ENCODE measurements at places on chromosomes 16 and 17.

GRCh38 chr17:57902117-57902799 is 52.4 kb upstream of the MRPS23 start:
- DNase-seq, result peak; percentile 33

- DNase-seq, result peak; percentile 50
Observed at GRCh38 chr16:56915336-56916119, 16.4 kb upstream of the HERPUD1 start.

DNA sequence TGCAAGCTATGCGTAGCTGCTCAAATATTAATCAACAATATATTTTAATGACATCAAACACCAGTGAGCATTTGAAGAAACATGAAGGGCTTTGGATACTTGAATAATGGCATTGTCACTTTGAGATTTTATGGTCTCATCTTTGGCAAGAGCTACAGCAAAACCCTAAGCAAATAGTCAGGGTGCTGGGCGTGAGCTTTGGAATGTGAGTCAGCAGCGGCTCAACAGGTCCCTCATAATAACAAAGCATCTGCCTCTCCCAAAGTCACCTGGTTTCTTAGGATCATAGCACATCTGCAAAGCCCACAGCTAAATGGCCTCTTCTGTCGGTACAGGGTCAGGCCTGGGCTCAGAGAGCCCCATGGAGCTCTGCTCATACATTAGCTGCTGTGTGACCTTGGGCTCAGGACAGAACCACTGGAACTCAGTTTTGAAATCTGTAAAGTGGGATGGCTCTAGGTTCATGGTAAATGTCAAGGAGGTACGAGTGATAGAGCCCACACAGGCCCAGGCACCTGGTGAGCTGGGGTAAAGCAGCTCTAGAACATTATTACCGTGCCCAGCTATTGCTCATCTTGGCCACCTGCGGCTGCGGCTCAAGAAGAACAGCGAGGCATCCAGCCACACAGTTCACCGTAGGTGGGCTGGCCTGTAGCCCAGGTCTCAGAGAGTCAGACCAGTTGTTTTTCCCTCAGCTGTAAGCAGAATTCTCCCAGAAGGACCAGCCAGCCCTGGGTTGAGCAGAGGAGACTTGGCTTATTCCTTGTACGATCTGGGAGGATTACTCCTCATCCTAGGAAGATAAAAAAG is 544.5 kb upstream of the CDH11 start:
- DNase-seq, result no peak

GRCh38 chr16:4260360-4260759 is 12.5 kb downstream of the TFAP4 start:
- DNase-seq, result no peak

- no peak for DNase-seq
Observed at GRCh38 chr16:20045886-20046285, 27.8 kb downstream of the GPR139 start.

- no peak for DNase-seq
Observed at GRCh38 chr17:82938486-82938872, 98.7 kb upstream of the ZNF750 start.

DNA sequence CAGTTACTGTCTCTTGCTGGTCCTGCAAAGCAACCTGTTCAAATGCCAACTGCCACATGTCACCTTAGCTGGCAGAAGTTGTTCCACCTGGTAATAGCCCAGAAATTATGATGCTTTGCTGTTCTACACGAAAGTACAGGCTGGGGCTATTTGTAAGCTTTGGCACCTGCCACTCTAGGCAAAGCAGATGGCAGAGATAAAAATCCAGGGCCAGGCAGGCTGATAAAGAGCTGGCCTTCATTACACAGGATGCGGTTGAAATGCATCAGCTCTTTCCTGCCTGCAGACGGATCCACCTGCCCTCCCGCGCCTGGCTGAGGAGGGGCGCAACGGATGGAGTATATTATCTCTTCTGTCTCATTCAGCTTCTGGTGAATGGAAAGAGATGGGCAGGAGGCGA is 29.3 kb upstream of the KDM8 start:
- no peak for DNase-seq

GRCh38 chr16:69669577-69669976 is 56.8 kb downstream of the NQO1 start:
- DNase-seq, result no peak

DNA sequence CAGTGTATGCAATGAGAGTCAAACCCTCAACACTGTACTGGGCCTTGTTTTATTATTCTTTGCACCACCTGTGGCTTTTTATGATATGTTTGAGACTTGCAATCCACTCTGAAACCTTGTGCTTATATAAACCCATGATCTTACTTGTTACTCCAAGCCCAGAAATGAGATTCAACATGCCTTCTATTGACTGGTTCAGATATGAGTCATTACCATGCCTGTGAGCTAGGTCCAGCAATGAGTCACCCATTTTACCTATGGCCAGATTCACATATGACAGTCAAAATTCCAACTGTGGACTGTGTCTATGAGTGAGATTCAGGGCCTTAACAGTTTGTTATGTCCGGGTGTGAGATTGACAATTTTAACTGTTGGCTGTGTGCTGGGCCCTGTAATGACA is 1846.1 kb downstream of the TP53TG3F start:
- no peak for DNase-seq

DNA sequence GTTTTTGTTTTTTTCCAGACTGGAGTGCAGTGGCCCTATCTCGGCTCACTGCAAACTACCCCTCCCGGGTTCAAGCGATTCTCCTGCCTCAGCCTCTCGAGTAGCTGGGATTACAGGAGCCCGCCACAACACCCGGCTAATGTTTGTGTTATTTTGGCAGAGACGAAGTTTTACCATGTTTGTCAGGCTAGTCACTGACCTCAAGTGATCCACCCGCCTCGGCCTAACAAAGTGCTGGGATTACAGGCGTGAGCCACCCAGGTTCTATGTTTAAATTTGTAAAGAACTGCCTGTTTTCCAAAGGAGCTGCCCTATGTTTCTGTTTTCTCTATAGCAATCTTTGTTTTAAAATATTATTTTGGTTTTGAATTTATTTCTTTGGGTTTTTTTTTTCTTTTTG is 13.8 kb upstream of the C16orf87 start:
- no peak for DNase-seq

- DNase-seq, result no peak
Observed at GRCh38 chr17:47698749-47699535, 5.0 kb downstream of the TBKBP1 start.

DNA sequence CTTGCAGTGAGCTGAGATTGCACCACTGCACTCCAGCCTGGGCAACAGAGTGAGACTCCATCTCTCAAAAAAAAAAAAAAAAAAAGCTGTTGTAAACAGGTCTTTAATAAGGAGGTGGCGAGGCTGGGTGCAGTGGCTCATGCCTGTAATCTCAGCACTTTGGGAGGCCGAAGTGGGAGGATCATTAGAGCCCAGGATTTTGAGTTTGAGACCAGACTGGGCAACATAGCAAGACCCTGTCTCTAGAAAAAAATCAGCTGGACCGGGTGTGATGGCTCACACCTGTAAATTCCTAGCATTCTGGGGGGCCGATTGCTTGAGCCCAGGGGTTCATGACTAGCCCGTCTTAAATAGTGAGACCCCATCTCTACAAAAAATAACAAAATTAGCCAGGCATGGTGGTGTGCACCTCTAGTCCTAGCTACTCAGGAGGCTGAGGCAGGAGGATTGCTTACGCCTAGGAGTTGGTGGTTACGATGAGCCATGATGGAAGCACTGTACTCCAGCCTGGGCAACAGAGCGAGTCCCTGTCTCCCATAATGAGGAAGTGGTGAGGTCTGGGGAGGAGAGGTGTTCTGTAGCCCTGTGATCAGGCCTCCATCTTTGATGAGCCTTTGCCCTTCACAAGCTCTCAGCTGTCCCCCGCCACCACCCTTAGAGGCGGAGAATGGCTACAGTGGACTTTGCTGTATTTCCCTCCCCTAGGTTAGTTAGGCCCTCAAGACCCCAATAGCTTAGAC is 36.2 kb downstream of the ZNF778 start:
- DNase-seq, result no peak

GRCh38 chr17:70609566-70609965 is 440.2 kb downstream of the KCNJ2 start:
- DNase-seq, result no peak

DNA sequence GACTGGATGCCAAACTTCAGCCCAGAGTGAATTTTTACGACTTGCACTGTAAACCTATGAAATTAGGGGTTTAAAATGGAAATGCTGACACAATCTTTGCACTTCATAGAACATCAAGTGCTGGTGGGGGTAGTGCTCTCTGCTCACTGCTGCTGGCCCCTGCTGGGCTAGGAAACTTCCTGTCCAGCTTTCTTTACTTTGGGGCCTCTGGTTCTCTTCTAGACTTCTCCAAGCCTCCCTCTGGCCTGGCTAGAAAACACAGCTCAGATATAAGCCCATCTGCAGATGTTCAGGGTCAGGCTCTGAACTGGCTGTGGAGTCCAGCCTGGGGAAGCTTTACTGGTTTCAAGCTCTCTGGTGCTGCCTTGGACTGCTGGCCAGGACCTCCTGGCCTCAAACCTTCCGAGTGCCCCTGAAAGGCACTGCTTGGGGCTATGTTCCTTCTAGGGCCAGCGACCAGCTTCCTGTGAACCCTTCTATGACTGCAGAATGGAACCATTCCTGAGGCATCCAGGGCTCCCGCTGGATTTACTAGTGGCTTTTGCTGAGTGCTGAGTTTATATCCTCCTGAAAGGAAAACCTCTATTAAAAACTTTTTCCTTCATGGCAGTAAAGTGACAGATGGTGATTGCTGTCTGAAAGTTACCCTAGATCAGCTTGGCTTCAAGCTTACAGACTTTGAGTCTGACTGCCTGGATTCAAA is 59.4 kb downstream of the TBX4 start:
- no peak for DNase-seq

DNA sequence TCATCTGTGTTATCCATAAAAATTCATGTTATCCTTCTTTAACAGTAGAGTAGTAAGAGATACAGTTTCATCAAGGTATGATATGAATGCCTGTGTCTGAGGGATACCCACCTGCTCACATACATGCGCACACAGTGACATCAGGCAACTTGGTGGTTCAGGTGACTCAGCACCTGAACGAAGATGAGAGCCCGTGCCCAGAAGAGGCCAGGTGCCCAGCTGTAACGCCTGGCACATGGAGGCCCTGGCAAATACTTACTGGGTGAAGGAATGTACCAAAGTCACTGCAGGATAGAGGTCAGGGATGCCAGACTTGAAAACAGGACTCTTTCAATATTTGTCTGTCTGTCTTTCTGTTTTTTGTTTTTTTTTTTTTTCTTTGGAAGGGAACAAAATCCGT is 72.6 kb upstream of the LGALS9 start:
- no peak for DNase-seq

DNA sequence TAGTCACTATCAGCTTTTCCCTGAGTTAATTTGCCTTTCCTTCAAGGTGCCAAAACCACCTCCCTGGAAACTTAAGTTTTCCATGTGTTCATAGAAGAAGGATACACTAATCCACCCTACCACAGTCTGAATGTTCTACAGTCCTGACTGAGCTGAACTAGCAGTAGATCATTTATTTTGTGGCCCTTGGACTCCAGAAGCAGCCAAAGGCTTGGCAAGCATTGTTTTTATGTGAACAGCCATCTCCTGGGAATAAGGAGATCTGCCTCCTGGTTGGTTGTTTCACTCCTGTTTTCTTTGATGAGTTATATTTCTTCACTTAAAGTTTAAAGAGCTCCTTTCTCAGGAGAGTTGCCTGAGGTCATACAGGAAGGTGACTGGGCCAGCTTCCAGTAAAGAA is 634.6 kb upstream of the SOX9 start:
- DNase-seq, result no peak

DNA sequence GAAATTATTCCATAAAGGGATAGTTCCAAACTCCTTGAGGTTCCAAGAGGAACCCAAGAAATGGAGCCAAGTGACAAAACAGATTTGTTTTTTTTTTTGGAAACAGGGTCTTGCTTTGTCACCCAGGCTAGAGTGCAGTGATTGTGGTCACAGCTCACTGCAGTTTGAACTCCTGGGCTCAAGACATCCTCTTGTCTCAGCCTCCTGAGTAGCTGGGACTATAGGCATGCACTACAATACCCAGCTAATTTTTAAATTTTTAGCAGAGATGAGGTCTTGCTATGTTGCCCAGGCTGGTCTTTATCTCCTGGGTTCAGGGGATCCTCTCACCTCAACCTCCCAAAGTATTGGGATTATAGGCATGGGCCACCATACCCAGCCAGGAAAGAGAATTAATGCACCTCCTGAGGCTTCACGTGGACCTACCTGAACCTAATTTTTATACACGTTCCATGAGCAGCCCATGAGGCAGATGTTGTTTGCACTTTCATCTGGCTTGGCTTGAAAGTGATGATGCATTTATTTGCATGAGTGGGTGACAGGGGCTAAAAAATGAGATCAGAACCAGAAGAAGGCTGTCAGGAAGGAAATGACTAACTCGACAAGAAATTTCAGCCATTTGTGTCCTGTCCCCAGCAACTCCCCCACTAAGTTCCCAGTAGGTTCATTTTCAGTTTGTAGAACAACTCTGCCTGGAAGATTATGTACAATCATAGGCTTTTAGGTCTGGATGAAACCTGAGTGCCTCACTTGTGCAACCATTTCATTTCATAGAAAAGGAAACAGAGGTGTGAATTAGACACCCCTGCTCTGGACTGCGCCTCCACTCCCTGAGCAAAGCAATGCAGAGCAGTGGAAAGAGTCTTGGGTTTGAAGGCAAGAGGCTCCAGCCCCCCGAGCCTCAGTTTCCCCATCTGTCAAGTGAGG is 10.3 kb upstream of the IRF8 start:
- DNase-seq, result no peak

DNA sequence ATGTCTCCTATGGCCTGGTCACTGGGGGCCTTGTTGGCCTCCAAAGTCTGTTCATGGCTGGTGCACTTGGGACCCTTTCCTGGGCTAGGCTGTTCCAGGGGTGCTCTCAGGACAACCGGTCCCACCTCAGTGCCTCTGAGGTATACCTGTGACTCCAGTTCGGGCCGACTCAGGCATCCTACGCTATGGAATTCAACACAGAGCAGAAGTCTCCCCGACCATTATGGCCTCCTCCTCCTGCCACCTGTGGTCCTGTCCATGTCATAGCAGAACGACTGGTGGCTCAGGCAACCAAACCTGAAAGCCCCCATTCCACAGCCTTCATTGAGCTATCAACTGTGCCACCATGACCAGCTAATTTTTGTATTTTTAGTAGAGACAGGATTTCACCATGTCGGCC is 8.5 kb upstream of the PSMD7 start:
- no peak for DNase-seq

DNA sequence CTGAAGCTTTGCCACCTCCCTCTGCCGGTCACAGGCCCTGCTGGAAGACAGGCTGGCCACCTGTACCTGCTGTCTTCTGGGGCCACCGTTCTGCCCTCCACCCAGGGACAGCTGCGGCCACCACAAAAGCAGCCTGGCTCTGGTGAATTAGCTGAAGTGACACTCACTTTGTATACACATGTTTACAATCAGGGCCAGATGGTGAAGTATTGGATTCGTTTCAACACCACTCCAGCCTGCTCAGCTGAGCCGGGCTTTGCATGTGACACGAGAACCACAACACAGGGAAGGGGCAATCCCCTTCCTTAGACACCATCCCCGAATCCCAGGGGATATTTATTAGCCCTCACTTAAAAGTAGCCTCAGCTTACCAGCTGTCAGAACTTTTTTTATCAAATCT is 191.5 kb upstream of the RPL38 start:
- DNase-seq, result peak; percentile 22
